PC-9 (cell line): ENCODE measurements at places on chromosomes 1 and 21.

GRCh38 chr1:40477678-40478053 is 576 bp downstream of the ZFP69 start:
- DNase-seq: no peak

GRCh38 chr1:38579056-38579455 is 280.5 kb downstream of the RRAGC start:
- no peak for DNase-seq

GRCh38 chr1:186717286-186717685 is 37.1 kb upstream of the PTGS2 start:
- DNase-seq: no peak

- DNase-seq: no peak
These were observed 27.6 kb downstream of the NCF2 start for GRCh38 chr1:183562701-183563100.

GRCh38 chr1:94271373-94271772 is 34.0 kb upstream of the ARHGAP29 start:
- DNase-seq: no peak

- peak; percentile 8 for DNase-seq
These were observed 624 bp downstream of the SLC41A1 start for GRCh38 chr1:205812271-205812877.

DNA sequence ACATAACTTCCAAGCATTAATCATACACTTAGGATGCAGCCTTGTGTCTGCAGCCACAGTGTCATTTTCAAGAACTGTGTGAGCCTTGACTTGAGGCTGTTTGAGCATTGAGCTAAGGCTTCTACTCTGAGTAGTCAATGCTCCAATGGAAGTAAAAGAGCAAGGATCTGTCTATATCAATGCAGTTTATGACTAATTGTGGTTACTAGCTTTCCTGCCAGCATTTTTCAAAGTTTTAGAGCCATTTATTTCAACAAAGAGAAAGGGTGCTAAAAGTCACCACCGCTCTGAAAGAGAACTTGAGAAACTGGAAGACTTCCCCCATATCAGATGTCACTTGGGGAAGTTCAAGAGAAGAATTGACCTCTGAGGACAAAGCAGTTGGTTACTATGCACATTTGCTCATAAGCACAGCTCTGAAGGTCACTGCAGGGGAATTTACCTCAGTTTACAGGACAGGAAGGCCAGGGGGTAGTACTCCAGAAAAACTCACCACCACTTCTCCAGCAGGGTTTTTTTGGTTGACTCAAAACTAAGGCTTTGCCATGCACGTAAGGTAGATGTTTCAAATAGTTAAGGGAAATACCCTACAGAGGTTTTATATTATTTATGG is 24.5 kb upstream of the RGS1 start:
- DNase-seq: peak; percentile 90

DNA sequence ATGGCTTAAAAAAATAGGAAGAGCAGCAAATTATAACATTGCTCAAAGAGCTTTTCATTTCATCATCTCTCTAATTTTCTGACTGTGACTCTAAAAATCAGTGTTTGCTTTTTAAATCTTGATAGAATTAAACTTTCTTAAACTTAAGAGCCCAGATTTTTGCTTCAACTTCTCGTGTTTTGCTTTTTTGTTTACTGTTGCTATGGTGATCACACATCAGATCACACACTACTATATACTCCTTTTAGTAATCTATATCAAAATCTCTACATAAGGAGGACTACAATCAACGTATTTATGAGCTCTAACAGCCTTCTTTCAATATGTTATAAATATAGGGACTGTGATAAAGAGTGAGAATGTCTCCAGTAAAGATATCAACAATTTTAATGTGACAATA is 537.3 kb downstream of the KCNT2 start:
- no peak for DNase-seq

- no peak for DNase-seq
These were observed 12.7 kb downstream of the CFAP298 start for GRCh38 chr21:32599526-32599925.

DNA sequence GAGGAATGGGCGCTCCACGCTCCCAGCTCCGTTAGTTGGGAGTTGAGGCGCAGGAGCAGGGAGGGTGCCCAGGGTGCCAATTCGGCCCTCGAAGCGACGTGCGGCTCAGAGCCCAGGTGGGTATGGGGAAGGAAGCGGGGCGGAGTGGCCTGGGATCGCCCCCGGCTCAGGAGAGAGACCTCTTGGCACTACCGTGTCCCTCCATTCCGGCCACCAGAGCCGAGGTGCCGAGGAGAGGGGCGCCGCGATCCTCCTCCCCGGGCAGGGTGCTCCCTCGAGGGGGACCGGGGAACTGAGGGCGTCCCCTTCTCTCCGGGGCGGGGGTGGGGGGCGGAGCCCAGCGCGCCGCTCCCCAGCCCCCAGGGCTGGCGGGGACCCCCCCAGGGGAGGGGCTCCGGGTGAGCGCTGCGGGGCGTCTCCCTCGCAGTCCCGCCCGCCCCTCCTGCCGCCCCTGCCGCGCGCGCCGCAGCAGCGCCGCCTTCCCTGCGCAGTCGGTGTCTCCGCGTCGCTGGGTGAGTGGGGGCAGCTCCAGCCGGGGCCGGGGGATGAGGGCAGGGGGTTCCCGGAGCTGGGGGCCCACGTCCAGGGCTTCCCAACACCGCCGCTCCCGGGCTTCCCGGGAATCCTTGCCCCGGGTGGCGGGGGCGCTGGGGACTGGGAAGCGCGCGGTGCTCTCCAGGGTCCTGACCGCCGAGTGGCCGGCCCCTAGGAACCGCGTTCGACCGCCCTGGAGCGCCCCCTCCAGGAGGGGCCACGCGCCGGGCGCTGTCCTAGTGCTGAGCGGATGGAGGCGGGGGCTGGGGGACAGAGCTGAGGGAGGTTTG is at the start of gene HPCA:
HPCA (plus strand) TSS at position 488 of the 824 bp plus-strand sequence. CDS start 2,408 bp downstream, outside the sequence.
- peak; percentile 46 for DNase-seq

- peak; percentile 53 for DNase-seq
These were observed 23.2 kb downstream of the INTS7 start for GRCh38 chr1:212012034-212012740.

DNA sequence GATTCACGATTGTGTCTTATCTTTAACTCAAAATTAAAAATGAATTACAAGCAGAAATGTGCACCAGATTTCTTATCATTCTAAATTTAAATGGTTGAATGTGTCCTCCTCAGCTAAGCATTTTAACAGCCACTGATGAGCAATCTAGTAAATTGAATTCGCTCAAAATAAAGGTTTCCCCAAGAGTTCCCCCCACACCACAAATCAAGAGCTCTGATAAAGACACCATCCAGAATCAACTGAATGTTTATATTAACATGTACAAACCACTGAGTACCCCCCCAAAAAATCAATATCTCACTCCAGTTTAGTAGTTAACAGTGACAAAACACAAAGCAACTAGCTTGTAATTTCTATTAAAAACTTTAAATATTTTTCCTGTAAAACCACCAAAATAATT is 1.9 kb downstream of the GPBP1L1 start:
- no peak for DNase-seq

DNA sequence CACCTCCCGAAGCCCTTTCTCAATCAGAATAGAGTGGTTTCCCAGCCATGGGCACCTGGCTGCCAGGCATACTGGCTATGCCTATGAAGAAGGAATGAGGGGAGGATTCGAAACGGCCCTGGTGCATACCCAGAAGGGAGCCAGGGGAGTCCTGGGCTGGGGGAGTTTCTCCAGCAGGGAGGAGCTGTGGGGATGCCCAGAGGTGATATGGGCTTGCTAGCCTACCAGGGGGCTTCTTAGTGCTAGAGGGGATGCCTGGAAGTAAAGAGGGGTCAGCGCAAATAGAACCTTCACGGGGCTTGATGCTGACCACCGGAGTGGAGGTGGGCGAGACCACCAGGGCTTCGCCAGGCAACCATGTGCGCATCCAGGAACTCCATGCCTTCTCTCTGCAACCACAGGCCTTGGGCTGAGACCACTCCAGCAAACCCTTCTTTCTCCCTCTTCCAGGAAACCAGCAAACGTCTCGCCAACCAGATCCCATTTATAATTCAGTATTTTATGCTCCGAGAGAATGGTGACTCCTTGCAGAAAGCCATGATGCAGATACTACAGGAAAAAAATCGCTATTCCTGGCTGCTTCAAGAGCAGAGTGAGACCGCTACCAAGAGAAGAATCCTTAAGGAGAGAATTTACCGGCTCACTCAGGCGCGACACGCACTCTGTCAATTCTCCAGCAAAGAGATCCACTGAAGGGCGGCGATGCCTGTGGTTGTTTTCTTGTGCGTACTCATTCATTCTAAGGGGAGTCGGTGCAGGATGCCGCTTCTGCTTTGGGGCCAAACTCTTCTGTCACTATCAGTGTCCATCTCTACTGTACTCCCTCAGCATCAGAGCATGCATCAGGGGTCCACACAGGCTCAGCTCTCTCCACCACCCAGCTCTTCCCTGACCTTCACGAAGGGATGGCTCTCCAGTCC is 18.2 kb upstream of the MX1 start:
- no peak for DNase-seq

- DNase-seq: no peak
These were observed 28.2 kb downstream of the CHD1L start for GRCh38 chr1:147270721-147271120.

GRCh38 chr1:15332952-15333715 is 76.6 kb upstream of the EFHD2 start:
- DNase-seq: no peak

GRCh38 chr1:180040034-180040433 is 85.4 kb downstream of the CEP350 start:
- DNase-seq: no peak

- DNase-seq: peak; percentile 41
These were observed 63.4 kb upstream of the L1TD1 start for GRCh38 chr1:62131093-62131725.

DNA sequence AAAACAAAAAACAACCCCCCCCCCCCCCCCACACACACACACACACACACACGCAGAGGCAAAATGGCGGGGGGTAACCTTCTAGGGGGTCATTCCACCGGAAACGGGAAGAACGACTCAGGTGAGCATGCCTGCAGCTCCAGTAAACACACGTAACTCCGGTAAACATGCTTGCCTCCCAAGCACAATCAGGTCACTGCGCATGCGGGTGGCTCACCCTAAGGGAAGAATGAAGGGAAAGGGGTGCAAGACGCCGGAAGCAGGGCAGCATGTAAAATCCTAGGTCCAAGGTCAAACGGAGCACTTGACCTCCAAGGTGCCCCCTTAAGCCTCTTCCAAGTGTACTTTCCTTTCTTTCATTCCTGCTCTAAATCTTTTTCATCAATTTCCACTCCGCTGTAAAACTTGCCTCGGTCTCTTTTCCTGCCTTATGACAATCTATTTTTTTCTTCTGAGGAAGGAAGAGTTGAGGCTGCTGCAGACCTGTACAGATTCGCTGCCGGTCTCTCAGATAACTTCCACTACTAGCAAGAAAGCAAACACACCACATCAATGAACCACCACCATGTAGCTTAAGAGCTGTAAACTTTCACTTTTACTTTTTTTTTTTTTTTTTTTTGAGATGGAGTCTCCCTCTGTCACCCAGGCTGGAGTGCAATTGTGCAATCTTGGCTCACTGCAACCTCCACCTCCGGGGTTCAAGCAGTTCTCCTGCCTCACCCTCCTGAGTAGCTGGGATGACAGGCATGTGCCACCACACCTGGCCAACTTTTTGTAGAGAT is 21.0 kb upstream of the CBR3 start:
- peak; percentile 67 for DNase-seq

DNA sequence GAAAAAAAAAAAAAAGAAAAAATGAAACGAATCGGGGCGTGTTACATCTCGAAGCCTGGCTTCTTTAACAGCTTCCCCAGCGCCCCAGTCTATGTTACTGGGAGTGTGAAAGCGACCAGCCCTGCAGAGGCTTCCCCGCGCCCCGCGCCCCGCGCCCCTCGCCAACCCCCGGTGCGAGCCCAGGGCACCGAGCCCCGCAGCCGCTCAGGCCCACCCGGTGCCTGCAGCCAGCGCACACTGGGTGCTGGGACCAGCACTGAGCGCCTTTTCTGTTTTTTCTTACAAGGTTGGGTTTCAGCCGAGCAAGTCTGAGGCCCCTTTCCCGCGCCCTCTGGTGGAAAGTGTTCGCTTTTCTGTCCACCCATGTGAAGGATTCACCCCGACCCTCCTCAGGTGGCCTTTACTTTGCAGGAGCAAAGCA is 42.1 kb upstream of the ZNF496 start:
- no peak for DNase-seq

- peak; percentile 89 for DNase-seq
These were observed 5.8 kb downstream of the HAO2 start for GRCh38 chr1:119374208-119374874.

- peak; percentile 74 for DNase-seq
These were observed 6.9 kb downstream of the SERTAD4 start for GRCh38 chr1:210239349-210240111.

GRCh38 chr21:26167593-26167992 is 3.0 kb downstream of the APP start:
- no peak for DNase-seq

- DNase-seq: no peak
These were observed 61.4 kb upstream of the TNFSF18 start for GRCh38 chr1:173112129-173112528.
